ENCODE measurements at places on chromosomes 4 and X.

GRCh38 chr4:174401471-174402130 lies 117.9 kb downstream of the CEP44 start:
- no peak for DNase-seq

DNA sequence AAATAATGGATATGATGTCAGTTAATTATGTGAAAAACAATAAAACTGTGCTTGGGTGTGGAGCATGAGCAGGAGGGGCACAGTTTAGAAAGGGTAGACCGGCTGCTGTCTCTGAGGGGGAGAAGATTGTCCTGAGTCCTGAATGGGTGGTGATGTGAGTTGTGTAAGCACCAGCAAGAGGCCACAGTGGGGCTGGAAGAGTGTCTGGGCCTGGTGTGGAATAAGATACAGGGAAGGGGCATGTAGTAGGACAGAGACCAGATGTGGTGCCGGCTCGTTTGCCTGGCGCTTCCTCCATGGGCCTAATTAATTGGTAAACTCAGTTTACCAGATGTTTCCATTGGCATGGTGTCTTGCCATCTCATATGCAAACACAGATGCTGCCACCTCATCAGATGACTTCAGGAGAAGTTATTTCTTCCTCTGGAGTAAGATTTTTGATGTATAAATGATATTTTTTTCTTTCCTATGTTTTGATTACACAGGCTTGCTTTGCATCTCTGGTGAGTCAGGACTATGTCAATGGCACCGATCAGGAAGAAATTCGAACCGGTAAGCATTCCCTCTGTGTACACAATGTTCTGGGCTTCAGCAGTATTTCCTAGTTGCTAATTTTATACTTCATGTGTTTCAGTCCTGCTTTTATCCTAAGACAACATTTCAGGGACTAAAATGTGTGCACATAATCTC lies 5.1 kb downstream of the MED28 start:
- DNase-seq = no peak

DNA sequence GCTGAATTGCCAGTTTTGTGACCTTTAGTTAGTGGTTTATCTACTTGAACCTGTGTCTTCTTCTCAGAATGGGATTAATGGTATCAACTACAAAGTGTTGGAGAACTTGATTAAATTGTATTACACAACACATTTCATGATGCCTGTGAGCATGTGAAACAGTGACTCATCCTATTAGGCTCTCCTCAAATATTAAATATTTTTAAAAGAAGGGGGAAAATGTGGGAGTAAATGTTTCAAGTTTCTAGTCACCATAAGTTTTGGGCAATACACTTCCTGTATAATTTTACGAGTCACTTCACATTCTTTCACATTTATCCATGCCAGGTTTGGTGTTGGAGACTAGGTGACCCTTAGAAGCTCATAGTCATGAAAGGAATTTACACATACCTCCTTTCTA lies 147.0 kb downstream of the HS3ST1 start:
- no peak for DNase-seq

DNA sequence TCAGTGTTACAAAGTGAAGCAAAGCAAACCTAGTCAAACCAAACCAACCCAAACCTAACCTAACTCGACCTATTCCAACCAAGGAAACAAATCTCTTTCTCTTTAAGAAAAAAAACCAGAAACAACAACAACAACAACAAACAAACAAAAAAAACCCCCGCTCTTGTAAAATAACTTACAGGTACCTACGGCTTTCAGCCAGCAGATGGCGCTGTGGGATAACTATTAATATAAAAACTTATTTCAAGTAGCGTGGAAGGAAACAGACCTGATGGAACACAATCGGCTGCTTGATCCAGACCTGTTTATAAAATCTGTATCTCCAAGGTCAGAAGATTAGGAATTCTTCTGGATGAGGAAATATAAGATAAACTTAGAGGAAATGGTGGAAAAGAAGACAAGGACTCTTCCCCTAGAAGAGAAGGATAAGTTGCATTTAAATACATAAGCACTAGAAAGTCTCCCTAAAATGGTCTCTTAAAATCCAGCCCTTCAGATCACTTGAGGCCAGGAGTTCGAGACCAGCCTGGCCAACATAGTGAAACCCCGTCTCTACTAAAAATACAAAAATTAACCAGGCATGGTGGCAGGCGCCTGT lies 34.4 kb upstream of the CDKL5 start:
- DNase-seq = peak; percentile 72

DNA sequence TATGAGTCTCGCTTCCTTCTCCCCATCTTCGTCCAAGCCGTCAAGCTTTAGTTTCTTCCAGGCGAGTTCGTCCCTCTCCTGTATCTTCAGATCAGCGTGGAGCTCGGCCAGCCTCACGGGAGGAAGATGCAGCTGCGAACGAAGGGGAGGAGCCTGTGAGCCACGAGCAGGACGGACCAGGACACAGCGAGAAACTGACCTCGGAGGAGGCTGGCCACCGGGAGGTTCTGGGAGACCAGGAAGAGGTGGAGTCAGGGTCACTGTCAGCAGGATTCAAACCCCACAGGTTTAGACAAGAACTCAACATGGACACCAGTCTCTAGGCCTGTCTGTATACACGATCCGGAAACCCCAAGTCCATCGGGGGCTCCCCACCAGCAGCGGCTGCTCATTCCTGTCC lies 7.3 kb downstream of the LRPAP1 start:
- DNase-seq = no peak

- DNase-seq = no peak
Observed at GRCh38 chr4:189029976-189030504, 890.8 kb downstream of the TRIML1 start.

Measured in NCI-H345 (cell line).